ENCODE measurements at places on chromosomes 5 and 9.

DNA sequence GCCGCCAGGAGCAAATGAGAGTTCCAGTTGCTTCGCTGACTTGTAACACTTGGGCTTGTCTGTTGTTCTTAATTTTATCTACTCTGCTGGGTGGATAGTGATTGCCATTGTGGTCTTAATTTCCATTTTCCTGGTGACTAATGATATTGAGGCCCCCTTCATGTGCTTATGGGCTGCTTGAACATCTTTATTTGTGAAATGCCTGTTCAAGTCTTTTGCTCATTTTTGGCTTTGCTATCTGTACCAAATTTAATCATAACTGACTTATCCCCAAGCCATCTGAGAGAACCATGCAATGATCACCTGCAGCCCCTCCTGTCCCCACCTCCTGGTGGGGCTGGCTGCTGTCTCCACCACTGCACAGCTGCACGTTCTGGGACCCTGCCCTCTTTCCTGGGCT is 20.5 kb downstream of the STC2 start:
- DNase-seq: no peak

DNA sequence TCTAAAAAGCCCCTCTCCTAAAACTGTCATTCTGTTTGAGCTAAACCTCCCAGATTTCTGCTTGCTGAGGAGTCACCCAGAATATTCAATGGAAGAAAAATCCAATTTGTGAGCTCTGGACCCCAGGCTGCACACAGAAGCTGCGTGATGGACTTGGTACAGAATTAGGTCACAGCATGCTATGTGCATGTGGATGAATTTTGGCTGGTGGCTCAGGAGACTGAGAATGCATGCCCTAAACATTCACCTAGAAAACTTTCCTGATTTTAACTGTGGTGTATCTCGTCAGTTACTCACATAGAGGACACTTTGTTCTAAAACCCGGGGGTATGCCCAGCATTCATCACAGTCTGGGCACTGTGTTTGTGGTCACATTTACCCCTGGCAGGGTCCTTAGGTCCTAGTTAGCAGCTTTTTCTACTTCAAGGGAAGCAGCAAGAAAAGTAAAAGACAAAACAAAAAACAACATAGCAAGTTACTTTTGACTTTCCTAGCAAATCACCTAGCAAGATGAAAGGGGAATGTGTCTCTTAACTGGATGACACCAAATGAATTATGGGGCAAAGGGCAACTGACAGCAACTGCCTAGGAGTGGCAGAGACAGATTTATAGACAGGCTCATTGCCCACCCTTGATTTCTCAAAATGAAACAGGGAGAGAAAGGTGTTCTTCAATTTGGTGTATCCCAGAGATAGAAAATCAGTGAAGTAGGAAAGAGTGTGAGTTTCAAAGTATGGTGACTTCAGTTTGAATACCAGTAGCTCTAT is 8.3 kb upstream of the SHROOM1 start:
- DNase-seq: no peak

- no peak for DNase-seq
These were observed 41.9 kb downstream of the HSDL2 start for GRCh38 chr9:112421771-112422222.

- no peak for DNase-seq
These were observed 123.3 kb downstream of the MLLT3 start for GRCh38 chr9:20499013-20499412.

GRCh38 chr9:70902692-70903131 is 218.7 kb downstream of the TRPM3 start:
- DNase-seq: peak; percentile 89

DNA sequence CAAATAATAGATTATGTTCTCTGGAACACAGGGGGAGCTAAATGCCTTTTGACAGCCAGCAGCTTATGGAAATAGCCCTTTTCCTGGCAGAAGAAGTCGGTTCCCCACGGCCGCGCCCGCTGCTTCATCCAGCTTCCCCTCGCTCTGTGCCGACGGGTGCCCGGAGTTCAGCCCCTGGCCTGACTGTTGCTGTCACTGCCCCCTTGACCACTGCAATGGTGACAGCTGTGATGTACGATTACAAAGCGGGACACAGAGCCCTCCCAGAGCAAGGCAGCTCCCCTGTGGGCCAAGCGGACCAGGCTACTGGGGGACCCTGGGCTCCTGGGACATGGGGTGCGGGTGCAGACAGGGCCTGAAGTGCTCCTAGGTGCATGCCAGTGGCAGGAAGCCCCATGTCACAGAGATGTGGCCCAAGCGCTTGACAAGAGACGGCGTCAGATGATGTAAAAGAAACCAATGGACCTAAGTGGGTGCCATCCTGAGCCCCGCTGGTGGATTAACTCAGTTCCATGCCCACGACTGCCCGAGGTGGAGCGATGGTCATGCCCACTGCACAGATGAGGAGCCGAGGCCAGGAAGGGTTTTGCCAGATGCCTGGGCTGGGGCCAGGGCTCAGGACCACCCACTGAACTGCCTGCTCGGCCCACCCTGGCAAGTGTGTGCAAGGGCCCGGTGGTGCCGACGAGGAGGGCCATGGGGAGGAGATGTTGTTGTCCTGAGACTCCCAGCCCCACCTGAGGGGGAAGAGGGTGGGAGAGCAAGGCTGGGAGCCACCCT is 13.2 kb upstream of the CLPTM1L start:
- no peak for DNase-seq

GRCh38 chr5:41223962-41224361 is 10.6 kb upstream of the C6 start:
- no peak for DNase-seq

DNA sequence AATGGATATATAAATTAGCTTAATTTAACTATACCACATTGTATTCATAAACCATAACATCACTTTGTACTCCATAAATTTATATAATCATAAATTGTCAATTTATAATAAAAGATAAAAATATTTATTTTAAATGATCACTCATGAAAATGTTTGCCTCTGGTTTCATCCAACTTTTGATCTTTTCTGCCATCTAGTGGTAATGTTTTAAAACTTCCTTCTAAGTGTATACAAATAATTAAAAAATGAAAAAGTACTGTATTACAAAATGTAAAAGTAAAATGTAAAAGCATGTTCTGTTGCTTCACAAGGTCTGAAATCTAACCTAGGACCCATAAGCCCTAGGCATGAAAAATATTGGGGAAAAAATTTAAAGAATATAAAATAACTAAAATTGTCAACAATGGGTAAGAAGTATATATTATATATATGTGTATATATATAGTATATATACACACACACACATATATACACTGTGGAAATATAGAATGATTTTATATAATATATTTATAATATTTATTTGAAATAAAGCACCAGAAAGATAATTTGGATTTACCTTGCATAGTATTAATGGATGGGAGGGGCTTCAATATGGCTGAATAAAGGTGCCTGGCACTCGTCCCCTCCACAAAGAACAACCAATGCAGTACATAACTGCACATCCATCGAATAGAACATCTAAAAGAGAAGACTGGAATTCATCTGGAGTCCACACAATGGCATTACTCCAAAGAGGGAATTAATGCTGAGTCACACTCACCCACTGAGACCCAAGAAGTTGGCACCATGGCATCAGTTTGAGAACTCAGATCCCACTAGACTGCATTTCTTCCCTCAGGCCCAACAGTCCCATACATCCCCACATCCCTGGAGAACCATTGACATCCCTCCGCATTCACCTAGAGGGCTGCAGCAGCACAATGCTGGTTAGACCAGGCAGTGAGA is 32.5 kb downstream of the ANXA1 start:
- no peak for DNase-seq

GRCh38 chr5:178113141-178113787 is at the start of gene N4BP3:
Gene N4BP3, plus strand, starts transcription at chr5:178113532. Its CDS starts 6,052 bp downstream, at chr5:178119584.
- DNase-seq: no peak

Measured in GM04504 (cell line).